Large intestine (tissue), 12 donors: ENCODE measurements at places on chromosomes 3 and 15.

DNA sequence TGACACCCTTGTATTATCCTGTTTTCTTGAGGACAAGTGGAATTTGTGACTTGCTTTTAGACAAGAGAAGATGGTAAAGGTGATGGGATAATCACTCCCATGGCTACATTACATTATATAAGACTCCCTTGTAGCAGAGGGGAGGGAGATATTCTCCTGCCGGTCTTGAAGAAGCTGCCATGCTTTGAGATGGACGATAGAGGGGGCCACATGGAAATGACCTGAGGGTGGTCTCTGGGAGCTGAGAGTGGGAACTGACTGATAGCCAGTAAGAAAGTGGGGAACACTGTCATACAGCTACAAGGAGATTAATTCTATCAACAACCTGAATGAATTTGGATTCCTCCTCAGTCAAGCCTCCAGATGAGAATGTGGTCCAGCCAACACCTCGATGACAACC lies 540.1 kb downstream of the NTRK3 start:
- no peak for DNase-seq

DNA sequence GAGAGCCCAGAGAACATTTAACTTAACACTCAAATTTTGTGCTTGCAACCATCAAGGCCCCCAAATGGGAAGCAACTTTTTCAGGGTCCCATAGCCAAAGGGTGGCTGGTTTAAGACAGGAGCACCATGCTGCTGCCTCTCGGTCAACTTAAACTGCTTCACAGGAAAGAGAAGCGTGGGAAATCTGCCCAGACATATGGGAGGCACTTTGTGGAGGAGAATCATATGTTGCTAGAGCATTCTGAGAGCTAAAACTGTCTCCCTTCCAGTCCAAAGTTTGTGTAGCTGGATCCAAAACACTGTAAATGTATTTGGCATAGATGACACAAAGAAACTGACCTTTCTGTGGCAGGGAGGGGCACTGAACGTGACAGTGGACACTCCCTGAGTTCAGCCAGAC lies 305.9 kb upstream of the RORA start:
- DNase-seq, result no peak

DNA sequence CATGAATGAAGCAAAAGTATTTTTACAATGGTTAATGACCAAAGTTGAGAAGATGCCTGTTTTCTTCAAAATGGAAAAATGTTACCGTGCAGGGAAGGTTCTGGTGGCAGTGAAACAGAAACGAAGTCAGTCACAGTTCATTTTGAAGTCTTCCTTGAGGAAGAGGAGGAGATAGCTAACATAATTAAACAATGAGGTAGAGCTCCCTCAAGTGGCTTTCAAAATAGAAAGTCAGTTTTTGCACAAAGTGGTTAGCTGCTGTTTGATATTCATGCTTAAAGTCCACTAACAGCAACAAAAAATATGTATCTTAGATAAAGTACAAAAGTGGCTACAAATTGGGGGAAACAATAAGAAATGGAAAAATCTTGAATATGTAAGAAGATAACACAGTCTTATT lies 87.3 kb downstream of the TFG start:
- no peak for DNase-seq

DNA sequence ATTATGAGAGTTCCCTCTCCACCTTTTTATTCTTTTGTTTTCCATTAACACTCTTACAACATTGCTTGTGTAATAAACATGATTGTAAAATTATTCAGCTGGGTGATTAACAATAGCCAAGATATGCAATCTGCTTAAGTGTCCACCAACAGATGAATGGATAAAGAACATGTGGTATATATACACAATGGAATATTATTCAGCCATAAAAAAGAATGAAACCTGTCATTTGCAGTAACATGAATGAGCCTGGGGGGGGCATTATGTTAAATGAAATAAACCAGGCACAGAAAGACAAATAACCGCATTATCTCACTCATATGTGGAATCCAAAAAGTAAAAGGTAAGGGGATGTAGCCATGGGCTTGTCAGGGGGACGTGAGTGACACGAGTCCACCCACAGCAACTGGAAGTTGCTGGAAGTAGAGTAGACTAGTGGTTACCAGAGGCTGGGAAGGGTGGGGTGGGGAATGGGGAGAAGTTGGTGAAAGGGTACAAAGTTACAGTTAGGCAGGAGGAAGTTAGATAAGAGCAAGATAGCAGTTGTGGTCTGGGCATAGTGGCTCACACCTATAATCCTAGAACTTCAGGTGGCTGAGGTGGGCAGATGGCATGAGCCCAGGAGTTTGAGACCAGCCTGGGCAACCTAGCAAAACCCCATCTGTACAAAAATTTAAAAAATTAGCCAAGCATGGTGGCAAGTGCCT lies 28.7 kb upstream of the CD47 start:
- DNase-seq, result no peak

DNA sequence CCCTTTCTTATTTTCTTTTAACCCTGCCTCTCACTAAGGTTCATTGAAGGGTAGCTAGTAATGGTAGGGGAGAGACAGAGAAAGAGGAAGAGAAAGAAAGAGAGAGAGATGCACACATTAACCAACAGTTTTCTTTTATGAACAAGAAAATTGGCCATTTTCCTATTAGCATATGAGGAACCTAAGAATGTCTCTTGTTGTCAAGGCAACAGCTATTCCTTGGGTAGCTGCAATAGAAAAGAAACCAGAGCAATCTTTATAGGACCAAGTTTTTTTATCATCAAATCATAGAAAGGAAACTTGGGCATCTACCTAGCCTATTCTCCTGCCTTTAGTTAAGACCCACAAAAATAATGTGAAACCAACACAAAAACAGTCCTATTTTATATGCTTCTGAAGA lies 15.0 kb upstream of the CCDC39 start:
- DNase-seq, result no peak
